ENCODE measurements at places on chromosomes 2 and 18.

DNA sequence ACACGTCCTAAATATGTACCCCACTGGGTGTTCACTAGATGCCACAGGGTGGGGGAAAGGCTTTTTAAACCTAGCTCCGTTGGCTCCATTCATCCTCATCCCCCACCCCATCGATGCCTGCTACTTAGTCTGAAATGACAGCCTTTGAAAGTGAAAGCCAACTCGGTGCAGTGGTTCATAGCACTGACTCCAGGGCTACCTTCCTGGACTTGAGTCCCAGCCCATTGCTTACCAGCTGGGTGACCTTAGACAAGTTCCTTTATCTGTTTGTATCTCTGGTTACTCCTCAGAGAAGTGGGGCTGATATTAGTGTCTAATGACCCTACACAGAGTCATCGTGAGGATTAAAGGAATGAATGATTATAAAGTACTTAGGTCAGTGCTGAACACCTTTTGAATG is 24.4 kb downstream of the EHD3 start:
- DNase-seq = no peak

- DNase-seq = no peak
Measured at GRCh38 chr2:233412405-233412804, 58.1 kb downstream of the DGKD start.

DNA sequence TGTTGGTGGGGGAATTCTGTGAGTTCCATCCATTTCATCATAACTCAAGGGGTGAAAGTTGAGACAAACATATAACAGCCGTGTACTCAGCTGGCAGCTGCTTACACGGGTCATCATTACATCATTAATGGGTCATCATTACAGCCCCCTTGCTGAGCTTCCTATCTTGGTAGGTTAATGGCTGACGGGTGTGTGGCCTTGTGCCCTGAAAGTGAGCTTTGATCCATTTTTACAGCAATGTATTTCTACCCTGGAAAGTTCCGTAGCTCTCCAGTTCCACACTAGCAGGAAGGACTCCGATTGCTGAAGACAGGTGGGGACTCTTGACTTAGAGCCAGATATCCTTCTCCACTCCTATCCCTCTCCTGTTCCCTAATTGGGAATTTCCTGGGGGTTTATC is 105.2 kb upstream of the DLX2 start:
- no peak for DNase-seq

DNA sequence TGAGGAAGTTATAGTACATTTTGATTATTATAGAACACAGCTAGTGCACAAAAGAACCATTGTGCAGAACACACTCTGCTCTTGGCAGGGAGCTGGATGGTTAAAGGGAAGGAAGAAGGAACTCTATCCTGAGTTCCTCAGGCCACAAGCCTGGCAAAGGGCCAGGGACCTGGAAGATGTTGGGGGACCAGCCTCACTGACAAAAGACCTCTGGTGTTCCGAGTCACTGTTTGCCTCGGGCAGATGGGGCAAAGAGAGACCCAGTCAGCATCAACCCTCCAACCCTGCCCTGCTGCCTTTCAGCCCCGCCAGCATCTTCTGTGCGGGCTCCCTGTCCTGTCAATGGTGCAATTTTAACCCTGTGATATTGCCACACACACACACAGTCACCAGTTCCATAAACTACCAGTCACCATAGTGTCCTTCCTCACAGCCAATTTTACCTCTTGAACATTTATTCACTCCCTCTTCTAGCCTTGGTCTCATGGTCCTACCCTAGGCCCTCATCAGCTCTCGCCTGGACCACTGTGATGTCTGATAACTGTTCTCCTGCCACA is 21.9 kb downstream of the NEMP2 start:
- DNase-seq = no peak

GRCh38 chr2:23404426-23404825 is 19.4 kb downstream of the KLHL29 start:
- DNase-seq = peak; percentile 65

DNA sequence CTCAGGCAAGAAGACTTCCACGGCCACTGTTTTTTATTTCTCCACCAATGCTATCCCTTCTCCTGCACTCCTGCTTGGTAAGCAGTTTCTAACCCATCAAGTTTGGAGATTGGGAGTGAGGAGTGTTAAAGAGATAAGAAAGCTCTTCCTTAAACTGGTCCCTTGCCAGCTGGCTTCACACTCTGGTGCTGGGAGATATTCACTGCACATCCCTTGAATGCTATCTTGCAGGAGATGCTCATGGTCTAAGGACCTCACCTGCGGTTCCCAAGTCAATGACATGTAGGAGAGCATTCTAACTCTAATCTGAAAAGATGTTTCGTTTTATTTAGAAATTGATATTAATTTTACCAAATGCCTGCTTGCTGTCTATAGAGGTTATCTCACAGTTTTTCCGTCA is 28.2 kb upstream of the CYRIA start:
- DNase-seq = no peak

DNA sequence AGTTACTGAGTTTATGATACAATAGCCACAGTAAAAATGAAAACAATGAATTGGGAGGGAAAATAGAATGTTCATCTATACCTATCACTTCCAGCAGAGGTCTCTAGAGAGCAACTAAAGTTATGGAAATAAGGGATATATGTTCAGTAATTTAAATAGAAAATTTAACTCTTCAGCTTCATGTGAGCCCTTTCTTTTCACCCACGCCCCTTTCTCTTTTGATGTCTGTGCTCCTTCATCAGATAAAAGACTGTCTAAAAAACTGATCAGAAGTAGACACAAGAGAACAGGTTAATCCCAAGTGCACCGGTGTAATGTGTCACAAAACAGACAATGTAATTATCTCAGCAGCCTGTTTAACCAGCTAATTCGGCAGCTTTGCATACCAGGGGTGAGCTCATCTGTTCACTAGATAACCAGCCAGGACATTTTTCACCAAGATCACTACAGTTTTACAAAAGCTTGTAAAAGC is 238.5 kb upstream of the ERBB4 start:
- peak; percentile 39 for DNase-seq

DNA sequence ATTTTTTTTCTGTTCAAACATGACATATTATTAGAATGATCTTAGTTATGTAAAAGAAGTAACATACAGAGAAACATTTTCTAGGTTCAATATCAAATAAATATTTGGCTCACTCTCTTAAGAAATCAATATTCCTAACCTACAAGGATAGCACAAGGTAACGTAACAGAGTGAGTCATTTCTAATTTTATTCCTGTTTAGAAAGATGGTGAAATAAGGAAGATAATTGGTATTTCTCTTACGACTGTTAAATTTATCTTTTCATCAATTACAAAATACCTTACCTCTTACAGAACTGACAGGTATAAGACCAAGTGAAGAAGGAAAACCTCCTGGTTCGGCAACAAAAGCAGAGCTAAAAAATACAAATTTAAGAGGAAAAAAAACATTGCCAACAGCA is 45.1 kb downstream of the PRELID3A start:
- DNase-seq = no peak

GRCh38 chr2:224927011-224927410 is 115.3 kb downstream of the DOCK10 start:
- DNase-seq = no peak

DNA sequence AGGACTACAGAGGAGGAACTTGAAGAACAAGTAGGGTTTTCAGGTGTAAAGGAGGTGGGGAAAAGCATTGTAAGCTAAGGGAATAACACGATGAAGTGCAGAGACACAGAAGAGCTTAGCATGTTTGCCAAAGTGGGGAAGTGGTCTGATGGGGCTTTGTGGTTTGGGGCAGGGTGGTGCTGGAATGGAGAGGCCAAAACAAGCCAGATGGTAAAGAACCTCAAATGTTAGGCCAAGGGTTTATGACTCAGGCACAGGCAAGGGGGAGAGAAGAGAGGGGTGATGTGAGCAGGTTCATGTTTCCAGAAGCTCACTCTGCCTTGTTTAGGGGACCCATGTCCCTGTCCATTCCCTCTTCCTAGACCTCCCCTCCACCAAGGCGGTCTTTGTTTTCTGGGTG is 104.5 kb upstream of the YWHAQ start:
- no peak for DNase-seq

- DNase-seq = no peak
Measured at GRCh38 chr2:189013671-189014448, 39.7 kb downstream of the COL3A1 start.

GRCh38 chr2:174644406-174644805 is 46.8 kb upstream of the WIPF1 start:
- DNase-seq = no peak

DNA sequence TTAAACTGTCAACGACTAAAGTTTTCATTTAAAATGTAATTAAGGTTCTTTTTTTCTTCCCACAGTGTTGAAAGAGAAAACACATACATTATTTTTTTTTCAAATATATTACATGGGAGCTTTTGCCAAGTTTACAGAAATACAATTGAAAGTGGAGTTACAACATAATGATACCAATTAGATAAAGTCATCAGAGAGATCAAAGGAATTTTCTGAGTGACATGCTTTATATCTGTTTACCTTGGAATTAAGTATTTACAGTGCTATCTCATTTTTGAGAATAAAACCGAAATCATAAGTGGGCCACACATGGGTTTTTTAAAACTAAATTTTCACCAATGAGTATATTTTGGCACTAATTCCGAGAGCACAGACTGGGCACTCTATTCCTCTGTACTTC is 165.2 kb downstream of the RAPGEF4 start:
- no peak for DNase-seq

- no peak for DNase-seq
Measured at GRCh38 chr2:25639131-25639530, 34.2 kb downstream of the DTNB start.

DNA sequence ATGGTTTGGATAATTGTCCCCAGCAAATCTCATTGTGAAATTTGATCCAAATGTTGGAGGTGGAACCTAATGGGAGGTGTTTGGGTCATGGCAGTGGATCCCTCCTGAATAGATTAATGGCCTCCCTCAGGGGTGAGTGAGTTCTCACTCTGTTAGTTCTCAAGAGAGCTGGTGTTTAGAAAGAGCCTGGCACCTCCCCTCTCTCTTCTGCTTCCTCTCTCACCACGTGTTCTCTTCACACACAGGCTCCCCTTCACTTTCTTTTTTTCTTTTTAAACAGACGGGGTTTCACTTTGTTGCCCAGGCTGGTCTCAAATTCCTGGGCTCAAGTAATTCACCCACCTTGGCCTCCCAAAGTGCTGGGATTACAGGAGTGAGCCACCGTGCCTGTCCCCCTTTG is 111.6 kb upstream of the LTBP1 start:
- DNase-seq = no peak

DNA sequence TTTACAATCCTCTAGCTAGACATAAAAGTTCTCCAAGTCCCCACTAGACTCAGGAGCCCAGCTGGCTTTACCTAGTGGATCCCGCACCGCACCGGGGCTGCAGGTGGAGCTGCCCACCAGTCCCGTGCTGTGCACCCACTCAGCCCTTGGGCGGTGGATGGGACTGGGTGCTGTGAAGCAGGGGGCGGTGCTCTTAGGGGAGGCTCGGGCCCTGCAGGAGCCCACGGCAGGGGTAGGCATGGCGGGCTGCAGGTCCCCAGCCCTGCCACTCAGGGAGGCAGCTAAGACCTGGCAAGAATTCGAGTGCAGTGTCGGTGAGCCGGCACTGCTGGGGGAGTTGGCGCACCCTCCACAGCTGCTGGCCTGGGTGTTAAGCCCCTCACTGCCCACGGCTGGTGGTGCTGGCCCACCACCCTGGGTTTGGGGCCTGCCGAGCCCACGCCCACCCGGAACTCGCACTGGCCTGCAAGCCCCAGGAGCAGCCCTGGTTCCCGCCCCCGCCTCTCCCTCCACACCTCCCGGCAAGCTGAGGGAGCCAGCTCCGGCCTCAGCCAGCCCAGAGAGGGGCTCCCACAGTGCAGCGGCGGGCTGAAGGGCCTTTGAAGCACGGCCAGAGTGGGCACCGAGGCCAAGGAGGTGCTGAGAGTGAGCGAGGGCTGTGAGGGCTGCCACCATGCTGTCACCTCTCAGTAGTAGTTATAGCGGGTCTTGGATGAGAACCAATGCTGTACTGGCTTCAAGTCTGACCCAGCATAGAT is 255.2 kb downstream of the CDH7 start:
- no peak for DNase-seq

DNA sequence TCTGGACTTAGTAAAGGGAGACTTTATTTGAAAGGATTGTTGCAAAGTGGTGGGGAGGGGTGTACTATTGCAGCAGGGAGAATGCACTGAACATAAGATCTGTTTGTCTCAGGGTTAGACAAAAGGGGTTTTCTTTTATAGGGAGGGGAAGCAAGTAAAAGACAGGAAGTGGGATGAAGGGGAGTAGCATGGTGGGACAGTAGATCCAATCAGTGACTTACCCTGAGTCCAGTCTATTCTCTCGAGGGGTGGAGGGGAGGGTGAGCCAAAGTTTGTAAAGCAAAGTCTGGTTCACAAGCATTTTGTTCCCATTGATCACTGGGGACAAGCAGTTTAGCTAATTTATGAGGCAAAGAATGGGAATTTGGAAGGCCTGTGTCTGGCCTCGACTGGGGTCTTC is 35.0 kb upstream of the CYP27C1 start:
- peak; percentile 24 for DNase-seq

- peak; percentile 63 for DNase-seq
Measured at GRCh38 chr2:181780047-181780651, 99.8 kb upstream of the NEUROD1 start.

GRCh38 chr2:190744041-190744440 is 95.2 kb downstream of the NAB1 start:
- DNase-seq = no peak

DNA sequence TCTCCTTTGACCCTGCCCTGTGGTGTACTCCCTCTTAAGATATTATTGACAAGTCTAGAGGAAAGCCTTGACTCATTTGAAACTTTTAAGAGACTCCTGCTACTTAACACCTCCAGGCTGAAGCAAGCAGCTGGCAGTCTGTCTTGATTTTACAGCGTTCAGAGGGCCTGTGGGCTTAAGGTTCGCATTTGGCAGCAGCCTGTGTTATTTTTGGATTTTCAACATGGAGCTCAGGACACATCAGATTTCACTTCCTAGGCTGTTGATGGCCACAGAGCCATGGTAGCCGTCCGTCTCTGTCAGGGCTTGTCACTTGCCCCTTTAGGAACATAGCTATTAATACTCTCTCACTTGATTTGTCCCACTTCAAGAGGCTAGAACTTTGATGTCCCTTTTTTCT is 73.6 kb downstream of the VWA3B start:
- DNase-seq = no peak

- DNase-seq = peak; percentile 58
Measured at GRCh38 chr18:9619545-9619944, 5.2 kb upstream of the PPP4R1 start.

GRCh38 chr2:40758401-40759155 is 306.7 kb upstream of the SLC8A1 start:
- no peak for DNase-seq

- DNase-seq = no peak
Measured at GRCh38 chr2:96655526-96655925, 13.0 kb downstream of the FER1L5 start.

- DNase-seq = no peak
Measured at GRCh38 chr2:217846321-217846743, 156.5 kb downstream of the TNS1 start.

All from SJSA1 (cell line).